Foreskin melanocyte (primary cell): ENCODE measurements at places on chromosomes 1 and 21.

DNA sequence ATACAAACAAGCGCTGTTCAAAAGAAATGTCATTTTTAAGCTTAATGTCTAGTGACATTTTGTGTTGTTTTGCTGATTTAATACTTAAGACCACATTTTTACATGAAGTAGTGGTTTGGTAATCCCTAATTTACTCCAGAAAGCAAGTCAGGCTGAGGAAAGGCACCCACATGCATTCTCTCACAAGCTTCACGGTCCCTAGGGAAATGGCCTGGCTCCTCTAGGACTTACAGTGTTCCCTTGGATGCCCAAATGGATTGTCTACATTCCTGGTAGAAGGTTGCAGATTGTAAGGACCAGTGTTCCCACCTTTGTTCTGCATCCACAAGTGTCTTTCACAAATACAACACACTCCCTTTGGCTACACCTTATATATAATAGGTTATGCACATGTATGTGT, 9.5 kb downstream of the GPSM2 start:
- no peak for DNase-seq

DNA sequence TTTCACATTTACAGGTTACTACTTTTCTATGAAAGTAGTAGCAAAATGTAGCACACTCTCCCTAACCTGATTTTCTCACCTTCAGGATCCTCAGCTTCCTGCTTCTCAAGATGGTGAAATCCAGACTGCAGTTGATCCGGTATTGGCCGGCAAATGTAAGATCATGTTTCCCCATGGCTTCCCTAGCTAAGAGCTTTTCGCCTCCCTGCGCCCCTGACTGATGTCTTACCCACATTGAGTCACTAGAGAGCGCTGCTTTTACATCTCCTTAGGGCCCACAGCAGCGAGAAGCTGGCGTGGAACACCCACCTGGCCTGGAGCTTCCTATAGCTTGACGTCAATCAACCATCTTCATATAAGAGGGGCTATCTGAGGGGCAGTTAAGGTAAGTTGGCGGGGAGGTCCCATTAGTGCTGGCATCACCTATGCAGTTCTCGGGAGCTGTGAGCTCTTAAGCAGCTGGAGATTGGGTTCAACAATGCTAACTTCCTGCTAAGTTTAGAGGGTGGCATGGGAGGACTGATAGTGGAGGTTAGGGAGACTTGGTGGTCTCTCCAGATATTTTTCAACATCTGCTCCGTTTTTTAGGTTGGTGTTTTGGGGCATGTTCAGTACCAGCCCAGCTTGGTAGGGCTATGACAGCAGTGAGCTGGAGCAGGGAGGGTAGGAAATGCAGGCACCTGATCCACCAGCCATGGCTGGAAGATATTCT, 5.5 kb downstream of the PTPN7 start:
- DNase-seq: no peak

DNA sequence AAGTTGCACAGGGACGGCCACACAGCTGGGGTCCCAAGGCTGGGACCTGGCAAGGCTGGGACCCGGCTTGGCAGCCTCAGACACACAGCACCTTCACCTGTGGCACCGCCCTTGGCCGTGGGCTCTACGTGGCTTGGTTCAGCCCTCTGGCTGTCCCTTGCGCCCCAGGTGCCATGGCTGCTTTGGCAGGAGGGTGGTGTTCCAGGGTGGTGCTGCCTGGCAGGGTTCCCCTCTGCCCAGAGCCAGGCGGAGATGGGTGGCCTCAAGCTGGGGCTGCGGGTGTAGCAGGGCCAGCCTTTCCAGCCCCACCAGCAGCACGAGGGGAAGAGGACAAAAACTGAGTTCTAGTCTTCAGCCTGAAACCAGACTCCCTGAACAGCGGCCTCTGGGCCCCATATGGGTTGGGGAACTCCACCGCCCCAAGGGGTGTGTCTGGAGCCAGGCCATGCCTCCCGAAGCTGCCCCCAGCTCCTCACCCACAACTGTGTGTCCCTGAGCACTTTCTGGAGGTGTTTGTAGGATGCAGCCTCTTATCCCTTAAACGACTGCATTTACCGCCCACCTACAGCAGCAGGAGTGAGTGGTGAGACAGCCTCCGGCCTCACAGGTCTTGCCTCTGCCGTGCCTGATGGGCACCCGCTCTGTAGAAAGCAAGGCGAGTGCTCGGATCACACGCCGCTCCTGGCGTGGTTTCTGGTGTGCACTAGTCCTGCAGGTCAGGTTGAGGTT, 92.3 kb downstream of the PDE9A start:
- DNase-seq: no peak

GRCh38 chr1:47523835-47524215, 86.0 kb downstream of the FOXD2 start:
- no peak for DNase-seq
